ENCODE measurements at places on chromosomes 7 and 10.

- DNase-seq = no peak
Measured at GRCh38 chr7:117772421-117772820, 100.8 kb downstream of the CTTNBP2 start.

GRCh38 chr7:47901542-47901941, 46.7 kb downstream of the PKD1L1 start:
- no peak for DNase-seq

- DNase-seq = no peak
Measured at GRCh38 chr10:5183923-5184322, 1.0 kb downstream of the AKR1C8 start.

DNA sequence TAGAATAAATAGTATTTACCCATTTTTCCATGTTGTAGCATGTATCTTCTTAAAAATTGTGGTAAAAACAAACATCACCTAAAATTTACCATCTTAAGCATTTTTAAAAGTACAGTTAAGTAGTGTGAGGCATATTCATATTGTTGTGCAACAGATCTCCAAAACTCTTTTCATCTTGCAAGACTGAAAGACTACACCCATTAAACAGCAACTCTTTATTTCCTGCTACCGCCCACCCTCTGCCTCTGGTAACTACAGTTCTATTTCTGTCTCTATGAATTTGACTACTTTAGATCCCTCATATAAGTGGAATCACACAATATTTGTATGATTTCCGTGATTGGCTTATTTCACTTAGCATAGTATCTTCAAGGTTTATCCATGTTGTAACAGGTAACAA, 40.0 kb upstream of the AGBL3 start:
- DNase-seq = no peak

GRCh38 chr10:4130685-4131084, 345.7 kb upstream of the KLF6 start:
- no peak for DNase-seq

DNA sequence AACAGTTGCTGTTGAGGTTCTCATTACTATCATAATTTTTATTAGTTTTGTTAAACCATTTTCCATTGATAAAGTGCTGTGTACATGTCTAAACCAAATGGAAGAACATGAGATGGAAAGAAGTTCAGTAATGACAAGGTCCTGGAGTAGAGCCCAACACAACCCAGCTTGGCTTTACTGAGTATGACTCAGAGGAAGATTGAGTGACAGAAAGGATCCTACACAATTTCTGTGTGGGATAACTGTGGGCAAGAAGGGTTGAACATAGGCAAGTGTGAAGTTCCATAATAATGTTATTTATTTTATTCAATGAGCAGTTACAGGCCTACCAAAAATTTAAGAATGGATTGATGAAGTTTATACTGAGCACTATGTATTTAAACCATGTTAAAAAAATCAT, 15.9 kb downstream of the PRKG1 start:
- no peak for DNase-seq

DNA sequence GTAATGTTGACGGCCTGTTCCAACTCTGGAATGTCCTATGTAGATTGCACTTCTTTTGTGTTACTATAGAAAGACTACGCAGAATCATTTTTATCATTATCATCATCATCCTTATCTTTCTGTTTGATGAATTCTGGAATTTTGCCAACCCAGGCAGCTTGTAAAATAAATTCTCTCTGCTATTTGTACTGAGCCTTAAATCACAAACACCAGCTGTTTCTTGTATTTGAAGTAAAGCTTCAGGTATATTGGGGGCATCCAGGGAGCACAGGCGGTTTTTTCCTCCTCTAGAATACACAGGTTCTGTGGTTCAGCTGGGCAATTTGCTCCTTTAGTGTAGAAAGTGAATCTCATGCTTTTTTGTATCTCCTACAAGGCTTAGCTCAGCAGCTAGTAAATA, 14.9 kb upstream of the CPA5 start:
- DNase-seq = no peak

GRCh38 chr10:45660876-45661411, 11.6 kb downstream of the ZFAND4 start:
- no peak for DNase-seq

DNA sequence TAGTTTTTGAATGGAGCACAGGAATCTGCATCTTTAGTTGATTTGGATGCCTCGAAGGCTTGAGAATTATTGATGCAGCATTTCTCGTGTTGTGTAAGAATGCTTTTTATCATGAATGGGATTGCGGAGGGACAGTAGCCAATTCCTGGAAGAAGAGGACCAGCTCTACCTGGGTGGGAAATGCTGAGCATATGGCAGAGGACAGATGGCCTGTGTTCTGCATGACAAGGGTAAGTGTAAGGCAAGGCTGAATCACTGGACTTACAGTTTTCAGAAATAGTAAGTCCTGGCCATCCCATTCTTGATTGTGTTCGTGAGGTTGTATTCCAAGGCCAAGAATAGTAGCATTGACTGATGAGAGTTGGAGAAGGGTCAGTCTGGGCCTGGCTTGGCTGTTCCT, 15.9 kb downstream of the RP9 start:
- DNase-seq = no peak

DNA sequence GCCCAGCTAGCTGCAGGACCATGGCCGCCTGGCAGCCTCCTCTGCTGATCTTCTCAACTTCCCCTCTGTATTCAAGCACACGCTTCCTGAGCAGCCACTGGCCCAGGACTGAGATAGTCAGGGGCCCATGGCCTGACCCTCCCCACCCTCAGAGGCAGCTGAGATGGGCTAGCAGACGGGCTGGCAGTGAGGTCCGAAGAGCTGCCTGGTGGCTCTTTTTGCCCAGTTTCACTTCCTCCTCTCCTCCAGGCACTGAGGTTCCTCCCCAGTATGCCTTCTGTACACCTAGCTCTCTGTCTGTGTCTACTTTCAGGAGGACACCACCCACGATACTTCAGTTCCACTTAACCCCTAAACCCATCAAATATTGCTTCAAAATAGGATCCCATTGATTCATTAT, 395.6 kb downstream of the TNS3 start:
- DNase-seq = no peak

GRCh38 chr7:6623589-6624245, 8.3 kb downstream of the ZNF853 start:
- no peak for DNase-seq

DNA sequence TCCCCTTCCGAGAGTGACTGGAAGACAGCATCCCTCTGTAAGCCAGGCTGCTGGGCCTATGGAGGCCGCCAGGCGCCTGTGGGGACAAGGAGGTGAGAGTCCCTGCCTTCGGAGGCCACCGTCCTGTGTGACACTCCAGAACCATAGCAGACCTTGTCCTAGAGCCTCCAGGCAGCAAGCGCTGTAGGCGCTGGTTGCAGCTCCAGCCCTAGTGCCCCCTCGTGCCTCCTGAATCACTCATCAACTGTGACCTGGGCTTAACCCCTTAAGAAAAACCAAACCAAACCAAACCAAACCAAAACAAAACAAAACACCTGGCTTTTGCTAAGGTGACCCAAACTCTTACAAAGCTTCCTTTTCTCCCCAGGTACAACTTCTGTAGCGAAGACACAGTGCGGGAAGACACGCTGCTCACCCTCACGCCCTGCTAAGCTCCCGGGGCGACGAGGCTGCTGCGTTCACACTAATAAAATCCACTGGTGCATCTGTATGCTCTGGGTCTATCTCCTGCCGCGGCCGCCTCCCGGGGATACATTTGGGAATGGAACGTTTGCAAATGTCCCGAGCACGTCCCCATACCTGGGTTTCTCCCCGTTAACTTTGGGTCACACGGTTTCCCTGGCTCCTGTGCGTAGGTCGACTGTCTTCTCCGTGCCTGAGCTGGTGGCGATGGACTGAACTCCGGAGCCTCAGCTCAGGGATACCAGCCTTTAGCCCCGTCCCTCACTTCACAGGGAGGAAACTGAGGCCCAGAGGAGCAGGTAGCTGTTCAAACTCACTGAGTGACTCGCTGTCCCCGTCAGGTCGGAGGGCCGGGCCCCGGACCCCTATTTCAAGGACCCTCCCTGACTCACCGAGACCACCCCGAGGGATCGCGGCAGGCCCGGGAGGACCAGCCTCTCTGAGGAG, 11.8 kb upstream of the PNLIPRP2 start:
- DNase-seq = no peak

Measured in HuH-7 (cell line).